ENCODE measurements at places on chromosomes 6 and 20.

DNA sequence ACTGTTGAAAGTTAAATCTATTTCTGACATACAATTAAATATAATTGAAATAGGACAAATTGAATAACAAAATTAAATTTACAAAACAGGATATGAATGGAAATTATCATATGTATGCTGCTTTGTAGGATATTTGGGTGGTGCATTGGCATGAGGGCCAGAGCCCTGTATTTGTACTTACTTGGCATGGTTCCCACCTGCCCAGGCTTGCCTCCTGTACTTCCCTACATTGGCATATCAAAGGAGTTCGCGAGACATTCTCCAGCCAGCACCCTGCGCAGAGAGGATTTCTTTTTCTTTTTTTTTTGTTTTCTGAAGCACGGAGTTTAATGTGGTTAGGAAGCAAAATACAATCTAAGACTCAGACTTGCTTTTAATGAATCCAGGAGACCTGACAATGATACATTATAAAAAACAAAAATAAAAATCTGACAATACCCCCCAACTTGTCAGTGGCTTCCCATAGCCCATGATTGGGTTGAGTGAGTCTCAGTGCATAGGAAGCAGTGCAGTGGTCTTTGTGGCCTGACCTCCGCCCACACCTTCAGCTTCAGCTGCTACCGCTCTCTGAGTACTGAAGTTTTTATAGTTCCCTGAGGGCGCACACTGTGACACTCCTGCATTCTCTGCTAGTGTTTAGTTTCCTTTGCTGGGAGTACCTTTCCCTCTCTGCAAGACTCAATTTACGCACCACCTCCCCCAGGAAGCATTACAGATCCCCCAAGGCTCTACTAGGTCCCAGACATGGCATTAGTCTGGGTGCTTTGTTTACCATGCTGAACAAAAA is 440.8 kb downstream of the UTRN start:
- DNase-seq: peak; percentile 81

- peak; percentile 54 for DNase-seq
These were observed 30.8 kb downstream of the AGPAT4 start for GRCh38 chr6:161242779-161243693.

- no peak for DNase-seq
These were observed 6.6 kb upstream of the GUCA1B start for GRCh38 chr6:42201382-42201781.

DNA sequence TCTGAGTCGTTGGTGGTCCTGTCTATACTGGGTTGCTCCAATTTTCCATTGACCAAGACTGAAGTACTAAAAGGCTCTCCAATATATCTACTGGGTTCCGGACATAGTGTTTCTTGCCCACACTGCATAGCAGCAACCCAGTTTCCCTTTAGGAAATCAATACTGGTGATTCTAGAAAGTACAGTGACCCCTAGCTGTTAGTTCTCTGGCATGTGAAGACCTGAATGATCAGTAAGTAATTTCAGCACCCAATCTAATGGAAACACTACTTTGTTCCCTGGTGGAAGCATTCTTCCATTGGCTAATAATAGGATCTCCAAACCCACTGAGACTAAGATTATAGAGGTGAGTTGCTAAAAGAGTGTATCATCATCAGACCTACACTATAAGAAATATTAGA is 40.8 kb upstream of the STMND1 start:
- no peak for DNase-seq

- no peak for DNase-seq
These were observed 109.2 kb upstream of the OGFRL1 start for GRCh38 chr6:71179249-71179885.

GRCh38 chr6:6178795-6179194 is 141.7 kb downstream of the F13A1 start:
- DNase-seq: no peak

GRCh38 chr6:17706580-17707370 is at the start of gene NUP153:
Gene NUP153 (minus strand): TSS chr6:17706925. CDS start chr6:17706387, 538 bp downstream.
- peak; percentile 99 for DNase-seq
